ENCODE measurements at places on chromosomes 7 and 10. TPM values are rescaled to one million over a fixed set of nuclear protein-coding genes. Genes with fewer than 3 reads are reported as not detected.

- DNase-seq = no peak
These were observed 145.3 kb upstream of the PRSS1 start for GRCh38 chr7:142603870-142604448.

DNA sequence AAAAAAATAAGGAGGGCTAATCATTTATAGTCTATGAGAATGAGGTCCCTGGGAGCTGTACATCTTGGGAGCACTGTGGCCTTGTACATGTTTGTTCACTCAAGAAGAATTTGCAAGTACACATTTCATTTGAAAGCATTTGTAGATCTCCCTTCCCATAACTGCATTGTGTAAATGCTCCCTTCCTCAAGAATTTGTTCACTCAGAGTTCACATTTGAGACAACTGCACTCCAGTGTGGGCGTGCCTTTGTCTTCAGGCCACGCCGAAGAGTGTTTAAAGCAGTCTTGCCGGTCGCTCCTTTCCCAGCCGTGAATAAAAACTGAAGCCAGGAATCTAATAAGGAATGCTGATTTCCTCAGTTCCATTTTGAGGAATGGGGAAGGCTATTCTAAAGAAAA lies 291.1 kb upstream of the LYZL1 start:
- no peak for DNase-seq

GRCh38 chr10:47112612-47113011 lies 187.4 kb upstream of the GDF10 start:
- no peak for DNase-seq

GRCh38 chr10:11165591-11166543 lies 148.2 kb downstream of the CELF2 start:
- DNase-seq = peak; percentile 71

GRM3 gene
- not detected for total RNA-seq

- no peak for DNase-seq
These were observed 106.7 kb downstream of the CUX1 start for GRCh38 chr7:101924171-101924570.

DNA sequence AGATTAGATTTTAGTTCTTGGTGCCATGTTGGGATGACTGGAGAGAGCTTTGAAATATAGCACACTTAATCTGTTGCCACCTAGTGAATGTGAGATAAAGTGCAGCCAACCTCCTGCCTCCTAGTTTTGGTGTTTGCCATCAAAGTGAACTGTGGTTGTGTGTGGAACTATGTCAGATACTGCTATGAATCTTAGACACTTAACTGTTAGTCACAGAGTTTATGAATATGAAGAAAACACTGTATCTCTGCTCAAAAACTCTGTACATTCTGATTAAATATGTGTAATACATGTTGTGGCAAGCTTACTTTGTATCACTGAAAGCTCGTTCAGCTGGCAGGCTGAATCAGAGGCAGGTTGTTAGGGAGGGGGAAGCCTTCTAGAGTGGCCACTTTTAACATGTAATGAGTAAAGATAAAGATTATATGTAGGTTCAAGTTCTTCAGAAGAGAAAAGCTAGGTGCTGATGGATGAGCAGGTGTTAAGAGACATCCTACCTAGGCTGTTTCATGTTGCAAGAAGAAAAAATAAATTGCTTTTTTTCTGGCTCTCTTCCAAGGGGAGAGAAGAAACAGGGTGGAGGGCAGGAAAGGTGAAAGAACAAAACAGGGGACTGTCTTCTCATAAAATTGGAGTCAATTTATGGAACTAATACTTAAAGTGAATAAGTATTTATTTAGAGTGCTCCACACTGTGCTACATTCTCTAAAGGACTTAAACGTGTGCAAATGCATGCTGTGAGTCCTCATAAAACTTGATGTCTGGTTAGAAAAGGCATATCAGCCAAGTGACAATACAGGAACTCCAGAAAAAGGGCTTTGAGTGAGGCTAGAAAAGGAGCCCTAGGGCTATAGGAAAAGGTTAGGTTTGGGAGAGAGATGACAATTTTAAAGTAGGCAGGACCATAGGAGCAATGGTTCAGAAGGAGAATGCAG lies 14.1 kb upstream of the LAMB1 start:
- no peak for DNase-seq

DNA sequence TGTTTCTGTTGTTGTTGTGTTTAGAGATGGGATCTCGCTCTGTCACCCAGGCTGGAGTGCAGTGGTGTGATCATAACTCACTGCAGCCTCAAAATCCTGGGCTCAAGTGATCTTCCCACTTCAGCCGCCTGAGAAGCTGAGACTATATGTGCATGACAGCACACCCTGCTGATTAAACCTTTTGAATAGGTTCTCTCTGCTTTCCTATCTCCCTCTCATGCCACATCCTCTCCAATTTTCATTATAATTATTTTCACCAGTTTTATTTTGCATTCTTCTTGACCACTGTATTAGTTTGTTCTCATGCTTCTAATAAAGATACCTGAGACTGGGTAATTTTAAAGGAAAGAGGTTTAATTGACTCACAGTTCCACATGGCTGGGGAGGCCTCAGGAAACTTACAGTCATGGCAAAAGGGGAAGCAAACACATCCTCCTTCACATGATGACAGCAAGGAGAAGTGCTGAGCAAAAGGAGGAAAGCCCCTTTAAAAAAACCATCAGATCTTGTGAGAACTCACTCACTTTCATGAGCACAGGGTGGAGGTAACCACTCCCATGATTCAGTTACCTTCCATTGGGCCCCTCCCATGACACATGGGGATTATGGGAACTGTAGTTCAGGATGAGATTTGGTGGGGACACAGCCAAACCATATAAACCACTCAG lies 12.9 kb downstream of the AGK start:
- DNase-seq = no peak

GRCh38 chr10:94093286-94093905 lies 99.7 kb downstream of the PLCE1 start:
- DNase-seq = no peak

DNA sequence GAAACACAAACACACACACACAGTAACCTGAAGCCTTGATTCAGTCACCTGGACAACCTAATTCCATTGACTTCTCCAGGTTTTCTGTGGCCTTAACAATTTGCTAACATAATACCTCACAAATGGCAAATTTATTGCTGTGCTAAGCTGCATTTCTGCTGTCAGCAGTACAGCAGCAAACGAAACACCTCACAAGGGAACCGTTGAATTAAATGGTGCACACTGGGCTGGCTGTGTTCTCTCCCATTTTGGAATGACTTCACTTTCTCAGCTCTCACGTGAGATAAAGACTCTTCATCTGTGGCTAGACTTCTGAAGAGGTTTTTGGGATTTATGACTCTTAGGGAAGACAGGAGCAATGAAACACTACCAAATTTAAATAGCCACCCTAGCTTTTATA lies 152.5 kb downstream of the GPR158 start:
- DNase-seq = no peak

- peak; percentile 41 for DNase-seq
These were observed 1.8 kb upstream of the PDGFA start for GRCh38 chr7:521221-522070.

CNTNAP2 gene
- total RNA-seq = not detected

GRCh38 chr7:34750209-34750608 lies 92.2 kb downstream of the NPSR1 start:
- no peak for DNase-seq

DNA sequence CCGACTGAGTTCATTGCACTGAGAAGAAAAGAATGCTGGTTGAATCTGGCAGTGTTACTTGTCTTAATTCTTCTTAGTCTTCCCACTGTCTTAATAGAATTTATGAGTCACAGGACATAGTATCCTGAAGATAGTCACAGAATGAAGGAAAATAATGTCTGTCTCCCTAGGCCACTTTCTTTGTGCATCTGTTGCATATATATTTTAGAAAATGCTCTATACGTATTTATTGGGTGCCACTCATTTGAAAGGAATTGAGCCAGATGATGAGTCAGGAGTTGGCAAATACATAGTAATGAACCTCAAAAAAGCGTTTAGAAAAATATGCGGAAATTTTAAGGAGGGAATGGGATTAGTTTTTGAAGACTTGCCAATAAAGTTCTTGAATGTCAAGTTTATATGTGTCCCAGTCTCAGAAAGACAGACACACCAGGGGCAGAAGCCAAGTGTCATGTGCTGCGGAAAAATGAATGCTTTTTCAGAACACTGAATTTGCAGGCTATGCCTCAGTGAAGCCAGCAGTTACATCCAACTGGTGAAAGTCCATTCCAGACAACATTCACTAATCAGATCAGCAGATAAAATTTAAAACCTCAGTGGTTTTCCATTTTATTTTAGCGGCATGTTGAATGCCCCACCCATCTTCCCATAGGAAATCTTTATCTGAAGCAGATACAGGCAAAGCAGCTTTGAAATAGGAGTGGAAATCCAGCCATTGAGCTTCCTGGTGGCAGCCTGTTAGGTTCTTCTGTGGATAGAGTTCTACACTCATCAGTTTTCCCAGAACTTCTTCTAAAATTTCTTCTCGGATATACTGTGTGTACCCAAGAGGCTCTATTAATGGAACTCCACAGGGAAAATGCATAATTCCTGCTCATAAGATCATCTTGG lies 308.4 kb downstream of the BICC1 start:
- DNase-seq = no peak

DNA sequence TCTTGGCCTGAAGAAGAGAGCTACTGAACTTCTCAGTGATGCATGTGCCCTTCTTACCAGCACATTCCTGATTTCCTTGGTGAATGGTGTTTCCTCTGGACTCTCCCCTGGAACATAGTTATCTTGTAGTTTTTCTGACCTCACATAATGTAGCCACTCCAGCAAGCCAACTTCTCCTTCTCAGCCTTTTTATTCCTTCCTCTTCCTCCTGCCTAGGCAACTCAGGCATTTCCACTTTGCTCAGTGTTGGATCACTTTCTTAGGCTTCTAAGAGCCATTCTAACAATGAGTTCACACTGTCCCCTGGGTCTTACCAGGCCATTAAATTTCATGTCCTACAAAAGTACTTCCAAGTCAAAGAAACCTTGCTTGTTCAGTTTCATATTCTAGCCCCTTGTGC lies 3.6 kb upstream of the PTTG1IP2 start:
- DNase-seq = no peak

GRCh38 chr7:104960741-104961448 lies 53.1 kb upstream of the KMT2E start:
- DNase-seq = no peak

DNA sequence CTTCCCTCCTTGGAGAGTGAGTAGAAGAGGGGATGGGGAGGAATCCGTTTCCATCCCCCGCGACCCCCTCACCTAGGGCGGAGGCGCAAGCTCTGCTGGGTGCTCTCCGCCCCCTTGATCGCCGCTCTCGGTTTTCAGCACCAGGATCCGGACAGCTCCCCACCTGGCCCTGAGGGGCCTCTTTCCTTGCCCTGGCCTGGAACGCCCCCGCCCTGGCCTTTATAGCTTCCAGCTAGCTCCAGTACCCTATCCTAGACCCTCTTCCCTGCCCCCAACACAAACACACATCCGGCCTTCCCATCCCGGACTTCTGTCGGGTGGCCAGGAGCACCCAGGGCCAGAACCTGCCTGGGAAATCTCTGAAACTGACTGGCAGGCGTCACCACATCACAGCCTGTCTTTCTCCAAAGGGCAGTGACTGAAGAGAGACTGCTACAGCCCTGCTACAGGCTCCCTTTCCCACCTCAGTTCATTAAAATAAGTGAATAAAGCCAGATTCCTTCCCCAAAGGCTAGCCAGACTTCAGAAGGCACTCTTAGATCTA lies 72.3 kb upstream of the LEP start:
- peak; percentile 61 for DNase-seq

DLX6 gene
- not detected for total RNA-seq

DNA sequence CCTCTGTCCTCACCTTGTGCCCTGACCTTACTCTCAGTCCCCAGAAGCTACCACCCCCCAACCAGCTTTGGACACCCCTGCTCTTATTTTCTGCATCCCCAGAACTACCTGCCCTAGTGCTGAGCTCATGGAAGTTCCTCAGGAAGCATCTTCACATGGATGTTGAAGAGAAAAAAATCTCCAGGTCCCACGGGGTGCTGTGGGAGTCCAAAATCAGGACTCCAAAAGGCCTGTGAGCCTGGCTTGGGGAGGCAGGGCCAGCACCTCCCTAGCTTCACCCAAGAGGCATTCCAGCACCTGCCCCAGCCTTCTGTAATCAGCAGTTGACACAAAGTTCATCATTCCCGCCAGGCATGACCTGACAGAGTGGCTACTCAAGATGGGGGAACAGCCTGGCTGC lies 20.7 kb upstream of the GDF10 start:
- DNase-seq = no peak

DNA sequence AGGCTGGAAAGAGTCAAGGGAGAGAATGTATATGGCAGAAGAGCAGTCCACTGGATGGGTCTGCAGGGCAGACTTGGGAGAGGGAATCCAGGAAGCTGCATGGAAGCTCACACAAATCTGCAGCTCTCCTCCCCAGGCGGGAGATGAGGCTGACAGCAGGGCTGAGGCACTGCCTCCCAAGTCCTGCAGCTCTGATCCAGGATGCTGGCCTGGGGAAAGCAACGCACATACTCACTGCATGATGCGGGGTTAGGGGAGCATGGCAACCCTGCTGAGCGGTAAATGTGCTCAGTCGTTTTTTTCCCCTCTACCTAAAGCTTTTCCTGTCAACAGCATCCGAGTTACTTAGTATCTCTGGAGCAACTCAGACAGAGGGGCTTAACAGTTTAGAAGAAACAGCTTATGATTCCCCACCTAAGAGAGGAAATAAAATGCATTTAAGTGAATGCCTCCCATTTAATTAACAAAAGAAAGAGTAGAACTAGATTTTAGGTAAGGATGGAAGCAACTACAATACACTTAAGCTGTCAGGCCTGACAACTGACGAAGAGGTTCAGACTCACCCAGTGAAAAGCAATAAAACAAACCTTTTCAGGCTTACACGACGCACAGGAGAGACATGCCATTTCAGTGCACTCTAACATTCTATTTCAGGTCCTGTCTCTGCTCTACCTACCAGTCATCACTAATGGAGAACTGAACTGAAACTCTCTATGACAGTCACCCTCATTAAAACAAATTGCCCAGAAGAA lies 37.0 kb downstream of the CHCHD3 start:
- no peak for DNase-seq

- no peak for DNase-seq
These were observed 4.9 kb upstream of the UPK3B start for GRCh38 chr7:76505168-76506080.

DNA sequence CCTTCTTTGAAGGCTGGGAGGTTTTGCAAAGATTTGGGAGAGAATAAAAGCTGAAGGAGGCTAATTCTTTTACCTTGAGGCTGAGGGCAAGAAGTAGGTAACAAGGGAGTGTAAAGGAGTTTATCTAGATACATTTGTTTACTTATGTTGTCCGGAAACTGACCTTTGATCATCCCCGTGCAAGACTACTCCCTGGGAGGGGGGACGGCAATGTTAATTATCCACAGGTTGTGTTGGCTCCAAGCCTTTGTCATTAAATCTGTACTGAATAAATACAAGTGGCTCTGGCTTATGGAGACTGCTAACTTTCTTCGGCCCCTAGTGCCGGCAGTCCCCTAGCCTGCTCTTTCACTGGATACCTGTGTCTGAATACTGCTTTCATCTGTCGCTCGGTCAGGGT lies 1250.6 kb upstream of the LRRTM3 start:
- DNase-seq = no peak

SLC39A12 gene
- not detected for total RNA-seq

- DNase-seq = no peak
These were observed 92.4 kb downstream of the KIF20B start for GRCh38 chr10:89793649-89794254.

Measured in activated naive CD8-positive, alpha-beta T cell treated with anti-CD3 and anti-CD28 coated beads, Interleukin-2, amount 10 ng/mL, durations not matched to agents 7 days and 5 days (primary cell).